Activated CD8-positive, alpha-beta memory T cell treated with anti-CD3 and anti-CD28 coated beads for 36 hours (primary cell): ENCODE measurements at places on chromosomes 1 and 21. TPM values are rescaled to one million over a fixed set of nuclear protein-coding genes. Genes with fewer than 3 reads are reported as not detected.

Gene S100A8
- not detected for total RNA-seq

Gene SLAMF7
- 75.4 TPM for total RNA-seq

Gene IARS2
- 79.0 TPM for total RNA-seq

Gene SPRR2B
- total RNA-seq = not detected

Gene AUNIP
- total RNA-seq = 11.1 TPM

Gene NRAS
- total RNA-seq = 71.4 TPM

Gene SPRR3
- total RNA-seq = not detected

Gene AKR7A3
- total RNA-seq = 0.51 TPM

Gene SLC1A7
- total RNA-seq = not detected

Gene PLPPR4
- total RNA-seq = not detected

Gene DEPDC1
- total RNA-seq = 13.0 TPM

Gene C21orf91
- total RNA-seq = 38.3 TPM

Gene IFNLR1
- total RNA-seq = 5.6 TPM

Gene DPT
- total RNA-seq = not detected

Gene CHIA
- not detected for total RNA-seq

Gene HES5
- 0.21 TPM for total RNA-seq

Gene FALEC
- 0.55 TPM for total RNA-seq

Gene SDHB
- total RNA-seq = 155 TPM

Gene HTR6
- not detected for total RNA-seq

Gene DDAH1
- total RNA-seq = 0.04 TPM

Gene RAD54L
- 63.1 TPM for total RNA-seq

Gene SLC16A1
- total RNA-seq = 86.1 TPM

Gene POU3F1
- 0.08 TPM for total RNA-seq

Gene SLAMF9
- not detected for total RNA-seq

Gene ACKR1
- total RNA-seq = not detected

Gene PRRX1
- not detected for total RNA-seq

Gene PTCH2
- 0.46 TPM for total RNA-seq
